ENCODE measurements at places on chromosomes 13 and 19.
A peak's percentile ranks its signal among the peaks of the same experiment; 100 is the strongest.

DNA sequence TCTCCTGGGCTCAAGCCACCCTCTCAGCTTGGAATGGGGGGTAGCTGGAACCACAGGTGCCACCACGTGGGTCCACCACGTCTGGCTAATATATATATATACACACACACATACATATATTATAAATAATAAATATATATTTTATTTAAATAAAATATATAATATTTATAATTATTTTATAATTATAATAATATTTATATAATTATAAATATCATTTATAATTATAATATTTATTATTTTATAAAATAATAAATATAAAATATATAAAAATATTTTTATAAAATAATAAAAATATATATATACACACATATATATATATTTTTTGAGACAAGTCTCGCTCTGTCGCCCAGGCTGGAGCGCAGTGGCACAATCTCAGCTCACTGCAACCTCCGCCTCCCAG is 2.4 kb downstream of the ELANE start:
- no peak for DNase-seq

GRCh38 chr13:77584106-77584505 is 48.6 kb downstream of the SCEL start:
- DNase-seq = no peak

GRCh38 chr19:9171393-9171991 is 7.3 kb upstream of the OR7D2 start:
- DNase-seq = no peak

DNA sequence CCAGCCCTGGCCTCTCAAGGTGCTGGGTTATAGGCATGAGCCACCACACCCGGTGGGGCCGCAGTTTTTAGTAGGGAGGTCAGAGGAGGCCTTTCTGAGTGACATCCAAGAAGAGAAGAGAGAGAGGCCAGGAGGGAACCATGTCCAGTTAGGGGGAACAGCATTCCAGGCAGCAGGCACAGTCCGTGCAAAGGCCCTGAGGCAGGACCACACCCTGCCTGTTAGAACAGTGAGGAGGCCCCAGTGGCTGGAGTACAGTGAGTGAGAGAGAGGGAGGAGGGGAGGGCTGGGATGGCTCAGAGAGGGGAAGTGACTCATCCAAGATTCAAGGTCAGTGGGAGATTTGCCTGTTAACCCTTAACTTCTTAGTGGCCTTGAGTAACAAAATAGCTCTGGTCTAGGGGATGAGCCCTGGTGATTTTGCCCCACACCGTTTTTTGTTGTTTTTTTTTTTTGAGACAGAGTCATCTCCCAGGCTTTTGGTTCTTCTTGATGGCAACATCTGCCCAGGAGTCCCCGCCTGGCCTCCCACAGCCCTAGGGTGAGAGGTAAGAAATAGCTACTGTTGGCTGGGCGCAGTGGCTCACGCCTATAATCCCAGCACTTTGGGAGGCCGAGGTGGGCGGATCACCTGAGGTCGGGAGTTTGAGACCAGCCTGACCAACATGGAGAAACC is 2.7 kb upstream of the PLIN3 start:
- no peak for DNase-seq

DNA sequence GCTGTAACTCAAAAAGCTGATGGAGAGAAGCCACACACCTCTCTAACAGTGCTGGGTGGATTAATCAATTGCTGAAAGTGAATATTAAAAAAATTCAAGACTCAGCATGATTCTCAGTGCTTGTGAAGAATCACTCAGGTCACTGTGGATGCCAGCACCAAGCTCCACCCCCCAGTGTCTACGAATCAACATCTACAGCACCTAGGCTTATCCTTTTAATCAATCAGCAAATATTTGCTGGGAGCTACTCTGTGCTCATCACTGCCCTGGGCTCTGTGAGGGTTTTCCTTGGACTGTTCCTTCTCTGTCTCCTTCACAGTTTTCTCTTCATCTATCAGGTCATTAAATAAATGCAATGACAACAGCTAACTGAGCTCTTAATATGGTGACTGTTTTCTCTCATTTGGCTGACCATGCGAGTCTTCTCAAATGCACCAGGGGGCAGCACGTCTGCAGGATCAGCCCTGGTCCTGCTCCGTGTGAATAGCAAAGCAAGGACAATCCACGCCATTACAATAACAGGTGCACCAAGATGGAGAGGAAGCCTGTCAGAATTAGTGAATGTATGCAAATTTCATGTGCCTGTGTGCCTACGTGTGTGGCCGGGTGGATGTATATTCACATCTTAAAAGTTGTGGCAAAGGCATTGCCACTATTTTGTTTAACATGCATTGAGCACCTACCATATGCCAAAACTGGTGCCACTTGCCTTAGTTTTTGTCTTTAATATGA is 14.6 kb upstream of the C13orf42 start:
- peak; percentile 61 for DNase-seq

DNA sequence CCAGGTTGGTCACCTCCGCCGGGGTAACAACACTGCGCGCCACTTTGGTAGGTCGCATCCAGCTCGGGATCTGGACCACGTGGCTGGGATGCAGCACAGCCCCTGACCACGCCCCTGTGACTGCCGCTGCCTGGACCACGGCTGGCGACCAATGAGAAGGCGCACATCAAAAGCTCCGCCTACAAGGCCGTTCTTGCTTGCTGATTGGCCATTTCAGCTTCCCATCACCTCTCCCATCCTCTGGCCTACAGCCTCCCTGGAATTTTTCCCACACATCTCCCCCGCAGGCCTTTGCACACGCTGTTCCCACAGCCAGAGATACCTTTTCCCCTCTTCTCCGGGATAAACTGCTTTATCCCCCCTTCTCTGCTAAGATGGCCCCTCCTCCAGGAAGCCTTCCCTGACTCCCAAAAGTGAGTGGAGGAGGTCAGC is 12.5 kb upstream of the MAP1S start:
- no peak for DNase-seq

- DNase-seq = no peak
These were observed 18.6 kb downstream of the IZUMO4 start for GRCh38 chr19:2115324-2115723.

GRCh38 chr19:43466793-43467192 is 1.4 kb upstream of the LYPD3 start:
- DNase-seq = no peak

DNA sequence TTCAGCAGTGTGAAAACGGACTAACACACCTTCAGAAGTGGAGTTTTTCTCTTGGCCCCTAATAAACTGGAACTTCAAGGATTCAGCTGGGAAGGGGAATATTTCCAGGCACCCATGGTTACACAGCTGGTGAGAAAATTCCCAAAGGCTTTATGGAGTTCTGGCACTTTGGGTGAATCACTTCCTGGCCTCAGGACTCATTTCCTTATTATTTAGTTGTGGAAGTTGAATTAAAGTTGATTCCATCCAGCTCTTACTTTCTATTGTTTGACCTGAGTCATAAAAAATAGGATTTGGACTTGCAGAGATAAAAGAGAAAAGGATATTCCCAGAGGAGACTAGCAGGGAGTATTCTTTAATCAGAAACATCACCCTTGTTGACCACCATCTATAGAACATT is 882.1 kb downstream of the UQCRFS1 start:
- no peak for DNase-seq

DNA sequence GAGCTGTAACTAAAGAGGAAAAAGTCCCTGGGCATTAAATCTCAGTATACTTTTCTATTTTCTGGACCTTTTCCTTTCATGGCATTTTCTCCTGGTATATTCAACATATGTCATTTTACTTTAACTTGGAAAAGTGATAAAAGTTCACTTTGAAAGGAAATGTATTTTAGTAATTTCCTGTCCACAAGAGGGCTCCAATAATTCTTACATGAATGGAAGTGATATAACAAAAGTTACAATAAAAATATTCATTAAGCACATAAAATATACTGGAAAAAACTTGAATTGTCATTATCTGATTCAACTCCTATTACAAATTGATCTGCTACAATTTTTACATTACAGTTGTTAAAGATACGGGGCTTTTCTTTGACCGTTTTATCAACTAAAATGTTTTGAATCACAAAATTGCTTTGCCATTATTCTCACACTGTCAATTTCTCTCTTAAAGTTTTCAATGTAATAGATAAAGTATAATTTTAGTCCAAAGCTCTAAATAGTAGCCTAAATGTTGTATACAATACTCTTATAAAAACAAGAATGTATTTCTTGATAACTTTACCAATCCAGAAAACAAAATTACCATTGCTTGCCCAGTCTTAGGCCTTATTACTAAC is 4.9 kb downstream of the UBL3 start:
- no peak for DNase-seq

- DNase-seq = peak; percentile 77
These were observed 1.4 kb downstream of the CIC start for GRCh38 chr19:42270346-42271044.

DNA sequence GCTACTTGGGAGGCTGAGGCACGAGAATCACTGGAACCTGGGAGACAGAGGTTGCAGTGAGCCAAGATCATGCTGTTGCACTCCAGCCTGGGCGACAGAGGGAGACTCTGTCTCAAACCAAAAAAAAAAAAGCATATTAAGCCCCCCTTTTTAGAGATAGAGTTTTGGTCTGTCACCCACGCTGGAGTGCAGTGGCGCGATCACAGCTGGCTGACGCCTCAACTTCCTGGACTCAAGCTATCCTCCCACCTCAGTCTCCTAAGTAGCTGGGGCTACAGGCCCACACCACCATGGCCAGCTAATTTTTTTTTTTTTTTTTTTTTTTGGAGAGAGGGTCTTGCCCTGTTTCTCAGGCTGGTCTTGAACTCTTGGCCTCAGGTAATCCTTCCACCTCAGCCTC is 34.2 kb upstream of the MAP3K10 start:
- no peak for DNase-seq

DNA sequence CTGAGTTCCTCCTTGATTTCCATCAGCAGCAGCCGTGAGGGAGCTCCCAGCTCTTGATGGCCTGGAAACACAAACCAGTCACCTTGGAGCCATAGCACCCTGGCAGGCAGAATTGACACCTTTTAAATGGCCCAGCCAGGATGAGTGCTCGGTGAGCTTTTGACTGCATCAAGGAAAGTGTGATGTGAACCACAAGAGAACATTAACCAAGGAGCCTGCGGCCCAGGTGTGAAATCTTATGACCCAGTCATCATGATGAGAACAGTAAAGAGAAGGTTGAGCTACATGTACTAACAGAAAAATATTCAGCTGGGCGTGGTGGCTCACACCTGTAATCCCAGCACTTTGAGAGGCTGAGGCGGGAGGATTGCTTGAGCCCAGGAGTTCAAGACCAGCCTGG is 22.8 kb downstream of the SUGP2 start:
- no peak for DNase-seq

- peak; percentile 90 for DNase-seq
These were observed 18.6 kb downstream of the DEDD2 start for GRCh38 chr19:42198676-42199439.

DNA sequence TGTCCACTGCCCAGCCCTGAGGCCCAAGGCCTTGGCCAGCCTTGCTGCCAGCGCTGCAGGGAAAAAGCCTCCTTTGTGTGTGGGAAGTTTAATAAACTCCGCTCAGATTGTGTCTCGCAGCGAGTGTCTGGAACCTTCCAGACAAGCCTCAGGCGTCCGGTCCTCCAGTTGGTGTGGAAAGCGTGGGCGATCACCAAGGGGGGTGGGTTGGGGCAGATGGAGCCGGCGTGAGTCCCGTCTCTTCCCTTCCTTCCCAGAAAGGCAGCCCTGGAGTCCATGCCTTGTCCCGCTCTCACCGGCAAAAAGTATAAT is 4.6 kb downstream of the STK11 start:
- DNase-seq = no peak

DNA sequence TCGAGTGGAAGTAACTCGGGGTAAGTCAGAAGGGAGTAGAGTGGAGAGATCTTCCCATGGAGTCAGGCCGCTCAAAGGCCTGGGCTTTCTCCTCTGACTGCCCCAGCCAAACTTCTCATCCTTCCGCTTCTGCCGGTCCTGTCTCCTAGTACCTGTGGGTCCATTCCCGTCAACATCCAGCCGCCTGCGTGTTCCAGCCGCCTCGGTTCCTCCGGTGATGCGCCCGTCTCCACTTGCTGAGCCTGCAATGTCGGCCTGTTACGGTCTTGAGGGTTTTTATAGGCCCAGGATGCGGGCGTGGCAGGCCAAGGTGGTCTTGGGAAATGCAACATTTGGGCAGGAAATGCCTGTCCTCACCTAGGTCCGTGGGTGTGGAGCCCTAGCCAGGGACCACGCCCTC is 38.3 kb downstream of the RASL11A start:
- no peak for DNase-seq

DNA sequence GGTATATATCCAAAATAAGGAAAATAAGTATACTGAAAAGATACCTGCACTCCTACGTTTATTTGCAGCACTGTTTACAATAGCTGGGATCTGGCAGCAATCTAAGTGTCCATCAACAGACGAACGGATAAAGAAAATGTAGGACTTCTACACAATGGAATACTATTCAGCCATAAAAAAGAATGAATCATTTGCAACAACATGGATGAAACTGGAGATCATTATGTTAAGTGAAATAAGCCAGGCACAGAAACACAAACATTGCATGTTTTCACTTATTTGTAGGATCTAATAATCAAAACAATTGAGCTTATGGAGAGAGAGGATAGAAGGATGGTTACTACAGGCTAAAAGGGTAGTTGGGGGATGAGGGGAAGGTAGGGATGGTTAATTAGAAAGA is 494.0 kb downstream of the UQCRFS1 start:
- DNase-seq = no peak
